ENCODE measurements at places on chromosomes 3 and 15.

DNA sequence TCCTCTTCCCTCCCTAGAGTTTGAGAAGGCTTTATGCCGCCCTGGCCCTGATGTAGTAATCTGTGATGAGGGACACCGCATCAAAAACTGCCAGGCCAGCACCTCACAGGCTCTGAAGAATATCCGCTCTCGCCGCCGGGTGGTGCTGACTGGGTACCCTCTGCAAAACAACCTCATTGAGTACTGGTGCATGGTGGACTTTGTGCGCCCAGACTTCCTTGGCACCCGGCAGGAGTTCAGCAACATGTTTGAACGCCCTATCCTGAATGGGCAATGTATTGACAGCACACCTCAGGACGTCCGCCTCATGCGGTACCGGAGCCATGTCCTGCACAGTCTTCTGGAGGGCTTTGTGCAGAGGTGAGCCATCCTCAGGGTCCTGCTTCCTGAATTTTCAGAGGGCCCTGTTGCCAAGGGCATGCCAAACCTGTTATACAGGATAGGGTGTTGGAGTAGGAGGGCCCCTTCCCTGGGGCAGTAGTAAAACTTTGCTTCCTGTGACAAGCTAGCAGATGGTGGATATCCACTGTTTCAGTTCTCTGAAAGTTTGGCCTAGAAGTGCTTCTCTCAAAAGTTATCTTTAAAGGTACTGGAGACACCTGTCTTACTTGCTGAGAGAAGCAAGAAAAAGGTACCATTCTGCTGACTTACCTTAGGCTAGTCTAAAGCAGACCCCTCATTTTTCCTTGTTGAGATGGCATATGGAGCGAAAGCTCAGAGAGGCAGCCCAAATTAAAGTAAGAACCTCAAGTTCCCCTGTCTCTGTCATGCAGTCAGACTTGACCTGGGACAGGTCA, 33.7 kb upstream of the TEX264 start:
- no peak for DNase-seq

GRCh38 chr15:33382491-33382890, 71.7 kb downstream of the RYR3 start:
- no peak for DNase-seq

DNA sequence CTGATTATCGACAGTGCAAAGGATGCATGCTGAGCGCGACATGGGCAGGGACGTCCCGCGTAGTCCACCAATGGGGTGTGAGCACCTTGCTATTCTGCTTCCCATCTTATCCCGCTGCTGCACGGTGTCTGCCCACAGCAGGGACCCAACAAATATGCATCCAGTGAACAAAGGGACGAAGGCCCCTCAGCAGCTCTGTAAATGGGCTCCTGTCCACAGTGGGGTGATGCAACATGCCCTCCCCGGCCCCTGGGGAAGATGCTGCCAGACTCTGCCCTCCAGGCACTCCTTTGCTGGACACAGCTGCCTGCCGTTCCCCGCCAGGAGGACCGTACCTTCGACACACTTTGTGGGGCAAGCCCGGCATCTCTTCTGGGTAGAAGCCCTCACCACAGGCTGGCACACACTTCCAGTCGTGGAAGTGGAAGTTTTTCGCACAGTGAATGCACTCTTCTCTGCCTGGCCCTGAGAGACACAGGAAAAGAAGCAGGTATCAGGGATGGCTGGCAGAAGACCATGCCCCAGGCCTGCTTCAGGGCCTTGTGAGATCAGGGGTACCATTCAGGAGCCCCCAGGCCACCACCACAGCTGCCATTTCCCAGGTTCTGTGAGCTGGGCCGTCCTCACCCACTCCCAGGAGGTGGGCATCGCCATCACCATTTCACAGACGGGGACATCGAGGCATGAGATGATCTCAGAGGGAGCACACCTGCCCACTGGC, 18.2 kb upstream of the SNRPA1 start:
- DNase-seq: no peak

GRCh38 chr3:18208856-18209255, 216.3 kb downstream of the SATB1 start:
- no peak for DNase-seq

Data from DMS 273 treated with DMSO at 0.1 percent for 48 hours (cell line).